ENCODE measurements at places on chromosomes 13 and 19. TPM values are rescaled to one million over a fixed set of nuclear protein-coding genes. Genes with fewer than 3 reads are reported as not detected.

DNA sequence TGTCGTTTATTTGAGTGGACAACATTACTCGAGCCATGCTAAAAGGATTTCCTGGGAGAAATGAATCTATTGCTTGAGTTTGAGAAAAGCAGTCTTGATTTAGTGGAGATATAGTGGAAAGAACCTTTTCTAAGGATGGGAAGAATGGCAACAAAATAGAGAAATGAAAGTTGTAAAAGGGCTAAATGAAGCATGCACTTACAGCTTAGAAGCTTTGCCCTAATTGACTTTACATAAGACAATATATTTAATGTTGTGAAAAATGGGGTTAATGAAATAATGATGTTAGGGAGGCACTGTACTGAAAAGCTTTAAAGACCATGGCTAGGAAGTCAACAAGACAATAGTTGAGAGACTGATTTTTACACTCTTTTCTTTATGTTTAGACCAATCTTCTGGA is 35.4 kb downstream of the SLC10A2 start:
- DNase-seq = no peak

- DNase-seq = peak; percentile 92
Measured at GRCh38 chr19:35458731-35459391, 10.8 kb downstream of the FFAR2 start.

ZNF547 gene
- 2.1 TPM for total RNA-seq

PPM1N gene
- total RNA-seq = 0.31 TPM

GRCh38 chr13:28984825-28985224 is 164.7 kb downstream of the MTUS2 start:
- DNase-seq = no peak

DNA sequence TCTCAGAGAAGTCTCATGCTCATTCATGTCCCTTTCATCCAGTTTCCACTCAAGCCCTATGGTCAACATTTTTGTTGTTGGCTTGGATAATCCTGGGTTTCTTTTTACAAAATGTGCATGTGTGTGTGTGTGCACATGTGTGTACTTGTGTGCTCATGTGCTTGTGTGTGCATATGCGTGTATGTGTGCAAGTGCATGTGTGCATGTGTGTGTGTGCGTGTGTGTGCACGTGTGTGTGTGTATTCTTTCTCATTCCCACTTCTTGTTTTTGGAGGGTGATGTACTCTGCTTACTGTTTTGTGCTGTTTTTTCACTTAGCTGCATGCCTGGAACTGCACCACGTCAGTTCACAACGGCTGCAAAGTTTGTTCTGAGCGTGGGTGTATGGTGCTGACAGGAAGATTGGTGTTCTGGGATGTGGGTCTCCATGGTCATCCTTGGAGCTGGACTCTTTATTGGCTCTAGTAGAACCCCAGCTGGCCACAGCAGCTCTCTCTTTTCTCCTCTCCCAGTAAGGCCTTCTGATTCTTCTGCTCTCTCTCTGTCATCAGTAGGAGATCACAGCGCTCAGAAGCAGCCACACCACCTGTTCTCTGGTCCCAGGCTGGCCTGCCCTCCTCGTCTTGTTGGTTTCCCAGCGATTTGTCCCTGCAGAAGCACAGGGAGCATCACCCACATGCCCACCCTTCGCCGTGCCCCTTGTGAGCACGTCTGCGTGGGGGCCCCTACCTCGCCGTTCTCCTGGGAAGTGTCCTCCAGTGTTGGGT is 60.8 kb downstream of the SOX1 start:
- DNase-seq = no peak

CAB39L gene
- total RNA-seq = 8.3 TPM

DNA sequence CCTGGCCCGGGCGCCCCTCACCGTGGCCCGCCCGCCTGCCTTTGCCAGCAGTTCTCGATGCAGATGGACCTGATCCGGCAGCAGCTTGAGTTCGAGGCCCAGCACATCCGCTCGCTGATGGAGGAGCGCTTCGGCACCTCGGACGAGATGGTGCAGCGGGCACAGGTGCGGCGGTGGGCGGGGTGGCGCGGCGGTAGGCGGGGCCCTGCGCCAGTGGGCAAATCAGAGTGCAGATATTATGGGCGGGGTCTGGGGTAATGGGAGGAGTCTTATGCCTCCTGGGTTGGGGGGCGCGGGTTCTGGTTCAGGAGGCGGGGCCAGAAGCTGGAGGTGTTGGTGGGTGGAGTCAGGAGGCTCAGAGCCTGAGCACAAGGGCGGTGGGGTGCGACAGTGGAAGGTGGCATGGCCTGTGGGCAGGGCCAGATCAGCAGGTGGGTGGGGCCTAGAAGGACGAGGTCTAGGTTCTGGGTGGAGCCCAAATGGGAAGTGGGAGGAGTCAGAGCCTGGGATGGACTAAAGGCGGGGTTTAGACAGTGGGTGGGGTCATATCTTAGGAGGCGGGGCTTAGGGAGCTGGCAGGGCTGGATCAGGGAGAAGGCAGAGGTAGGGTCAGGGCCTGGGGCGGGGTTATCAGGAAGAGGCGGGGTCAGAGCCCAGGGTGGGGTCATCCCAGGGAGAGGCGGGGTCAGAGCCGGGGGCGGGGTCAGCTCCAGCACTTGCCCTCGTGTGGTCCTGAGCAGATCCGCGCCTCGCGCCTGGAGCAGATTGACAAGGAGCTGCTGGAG is 5.6 kb downstream of the APC2 start:
- DNase-seq = peak; percentile 76

DNA sequence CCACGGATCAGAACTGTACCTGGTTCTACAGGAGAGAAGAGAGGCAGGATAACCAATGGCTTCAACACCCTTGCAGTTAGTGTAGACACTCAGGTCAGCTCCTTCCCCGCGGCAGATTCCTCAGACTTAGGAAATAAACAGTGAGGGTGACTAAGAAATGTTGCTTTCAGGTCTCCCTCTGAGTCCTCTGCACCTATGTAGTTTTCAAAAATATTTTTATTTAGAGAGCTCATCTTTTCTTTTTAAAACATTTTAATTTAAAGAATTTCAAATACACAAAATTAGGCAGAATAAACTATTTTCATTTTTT is 195.2 kb downstream of the KLF12 start:
- DNase-seq = no peak

DNA sequence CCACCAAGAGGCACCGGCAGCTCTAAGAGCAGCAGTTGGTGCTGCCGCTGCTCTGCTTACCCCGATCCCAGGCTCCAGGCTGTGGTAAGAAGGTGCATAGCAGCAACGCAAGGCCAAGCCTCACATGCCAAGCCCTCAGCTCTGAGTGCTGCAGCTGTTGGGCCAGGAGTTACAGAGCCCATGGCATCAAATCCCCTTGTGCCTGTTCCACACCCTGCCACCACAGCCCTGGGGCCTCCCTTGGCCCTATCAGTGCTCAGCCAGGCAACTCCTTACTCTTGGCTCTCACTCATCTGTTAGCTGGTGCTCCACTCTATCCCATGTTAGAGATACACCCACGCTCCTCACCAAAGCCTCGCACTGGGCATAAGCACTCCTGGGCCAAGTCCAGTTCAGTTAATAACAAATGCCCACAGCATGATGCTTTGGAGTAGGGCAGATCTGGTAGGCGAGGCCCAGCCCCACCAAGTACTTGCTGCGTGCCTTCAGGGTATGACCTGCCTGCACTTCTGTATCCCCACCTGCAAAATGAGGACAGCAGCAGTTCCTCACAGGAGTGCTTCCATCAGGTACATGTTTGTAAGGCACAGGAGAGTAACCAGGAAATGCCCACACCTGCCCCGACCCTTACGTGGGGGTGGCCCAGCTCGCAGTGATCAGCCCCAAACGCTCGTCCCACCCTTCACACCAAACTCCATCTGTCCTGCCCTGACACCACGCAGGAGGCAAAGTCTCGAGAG is 16.2 kb downstream of the AKAP8L start:
- DNase-seq = no peak

DNA sequence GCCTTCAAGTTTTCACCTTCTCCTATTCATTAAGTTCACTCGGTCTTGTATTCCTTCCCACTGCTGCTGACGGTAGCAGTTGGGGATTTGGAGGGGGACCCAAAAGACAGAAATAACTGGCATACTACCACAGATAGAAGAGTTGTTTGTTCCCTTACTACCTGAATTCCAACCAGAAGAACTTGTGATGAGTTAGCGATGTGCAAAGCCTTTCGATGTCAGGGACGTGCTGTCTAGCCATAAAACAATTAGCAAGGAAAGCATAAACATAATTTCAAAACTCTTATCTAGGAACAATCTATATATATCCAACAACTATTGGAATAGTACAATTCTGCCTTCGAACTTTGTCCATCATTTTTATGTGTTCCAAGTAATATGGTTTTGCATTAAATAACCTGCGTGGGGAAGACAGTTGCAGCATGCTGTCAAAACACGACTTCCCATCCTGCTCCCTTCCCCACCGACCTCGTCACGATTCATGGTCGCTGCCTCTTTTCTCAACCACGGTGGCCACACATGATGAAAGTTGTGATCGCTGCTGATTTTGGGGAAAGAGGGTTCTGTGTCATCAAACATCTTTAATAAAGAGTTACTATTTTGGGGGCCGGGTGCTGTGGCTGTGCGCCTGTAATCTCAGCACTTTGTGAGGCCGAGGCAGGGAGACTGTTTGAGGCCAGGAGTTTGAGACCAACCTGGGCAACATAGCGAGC is 3.8 kb upstream of the SLC7A9 start:
- DNase-seq = no peak

MCEMP1 gene
- total RNA-seq = not detected

TMPRSS9 gene
- total RNA-seq = 2.5 TPM

DNA sequence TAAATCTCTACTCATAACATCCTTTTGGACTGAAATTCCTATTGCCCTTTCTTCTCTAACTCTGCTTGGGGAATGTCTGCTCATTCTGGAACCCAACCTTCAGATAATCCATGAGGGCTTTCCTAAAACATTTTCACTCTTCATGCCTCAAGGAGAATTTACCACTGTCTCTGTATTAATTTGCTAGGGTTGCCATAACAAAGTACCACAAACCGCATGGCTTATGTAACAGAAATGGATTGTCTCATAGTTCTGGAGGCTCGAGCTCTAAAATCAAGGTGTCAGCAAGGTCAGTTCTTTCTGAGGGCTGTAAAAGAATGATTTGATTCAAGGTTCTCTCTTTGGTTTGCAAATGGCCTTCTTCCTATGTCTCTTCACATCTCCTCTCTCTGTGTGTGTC is 209.7 kb downstream of the LACC1 start:
- no peak for DNase-seq

- no peak for DNase-seq
Measured at GRCh38 chr13:111177081-111177711, 62.1 kb downstream of the ARHGEF7 start.

GRCh38 chr19:49677901-49678674 is 1.0 kb downstream of the PRMT1 start:
- DNase-seq = peak; percentile 74

ZNF805 gene
- 21.8 TPM for total RNA-seq

STOML3 gene
- not detected for total RNA-seq

DNA sequence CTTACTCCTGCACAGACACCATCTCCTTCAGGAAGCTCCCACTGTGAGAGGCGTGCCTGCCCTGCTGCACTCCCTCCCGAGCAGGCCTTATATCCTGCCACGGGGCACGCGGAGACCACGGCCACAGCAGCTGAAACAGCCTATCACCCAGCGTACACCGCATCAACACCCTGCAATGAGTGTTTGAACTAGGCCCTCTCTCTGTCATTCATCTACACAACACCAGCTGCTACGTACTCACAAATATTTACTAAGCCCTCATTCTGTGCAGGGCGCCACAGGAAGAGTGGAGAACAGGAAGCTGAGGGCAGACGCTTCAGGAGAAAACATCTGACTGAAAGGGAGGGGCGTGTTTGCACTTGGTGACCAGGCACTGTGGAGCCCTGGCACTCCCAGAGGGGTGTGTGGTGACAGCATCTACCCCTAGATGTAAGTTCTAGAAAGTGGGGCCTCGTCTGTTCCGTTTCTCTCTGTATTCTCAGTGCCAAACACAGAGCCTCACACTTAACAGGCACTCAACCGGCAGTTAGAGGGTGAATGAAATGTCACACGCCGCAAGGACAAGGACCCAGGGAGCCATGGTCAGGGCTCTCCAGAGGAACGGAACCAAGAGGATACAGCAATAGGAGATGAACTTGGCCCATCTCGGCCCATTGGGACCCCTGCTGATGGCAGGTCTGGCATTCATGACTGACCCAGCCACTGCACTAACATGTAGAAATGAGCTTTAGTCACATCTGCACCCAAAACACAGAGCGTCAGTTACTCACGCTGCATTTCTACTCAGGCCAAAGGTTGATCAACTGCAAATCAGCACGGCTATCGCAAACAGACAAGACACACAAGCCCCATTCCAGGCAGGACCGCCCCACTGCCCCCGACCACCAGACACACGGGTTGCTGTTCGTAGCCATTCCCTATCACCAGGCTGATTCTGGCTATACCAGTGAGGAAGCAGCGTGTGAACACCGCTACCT is 15.7 kb downstream of the RANBP3 start:
- DNase-seq = peak; percentile 98

- peak; percentile 73 for DNase-seq
Measured at GRCh38 chr13:95275322-95276036, 25.8 kb downstream of the ABCC4 start.

- DNase-seq = no peak
Measured at GRCh38 chr19:43078311-43078710, 4.2 kb downstream of the PSG2 start.

DNA sequence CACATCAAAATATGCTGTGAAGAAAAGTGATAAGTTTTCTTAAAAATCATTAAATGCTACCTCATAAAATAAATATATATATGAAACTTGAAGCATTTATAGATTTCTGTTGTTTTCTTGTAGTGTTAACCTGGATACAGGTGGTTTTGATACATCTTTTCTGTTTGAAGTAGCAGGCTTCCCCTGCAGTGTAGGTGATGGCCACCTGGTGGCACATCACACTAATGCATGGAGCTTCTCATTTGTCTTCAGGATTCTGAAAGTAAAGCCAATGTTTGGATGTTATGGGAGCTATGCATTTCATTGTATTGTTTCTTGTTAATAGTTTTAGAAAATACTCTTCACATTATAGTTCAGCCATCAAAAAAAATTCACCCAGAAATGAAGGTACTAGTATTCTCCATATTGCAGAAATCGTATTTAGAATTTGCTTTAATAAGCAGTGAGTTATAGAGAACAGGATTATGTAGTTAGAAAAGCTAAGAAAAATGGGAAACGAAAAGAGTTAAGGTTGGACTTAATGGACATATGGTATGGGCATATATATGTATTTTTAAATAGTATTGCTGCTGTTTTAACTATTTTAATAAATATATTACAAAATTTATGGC is 18.7 kb downstream of the GPR180 start:
- peak; percentile 39 for DNase-seq

GRCh38 chr13:19052180-19052579 is 129.4 kb downstream of the TUBA3C start:
- DNase-seq = no peak
